NCI-H2029 treated with DMSO at 0.1 percent for 48 hours (cell line): ENCODE measurements at places on chromosomes 5 and 9.
A peak's percentile ranks its signal among the peaks of the same experiment; 100 is the strongest.

DNA sequence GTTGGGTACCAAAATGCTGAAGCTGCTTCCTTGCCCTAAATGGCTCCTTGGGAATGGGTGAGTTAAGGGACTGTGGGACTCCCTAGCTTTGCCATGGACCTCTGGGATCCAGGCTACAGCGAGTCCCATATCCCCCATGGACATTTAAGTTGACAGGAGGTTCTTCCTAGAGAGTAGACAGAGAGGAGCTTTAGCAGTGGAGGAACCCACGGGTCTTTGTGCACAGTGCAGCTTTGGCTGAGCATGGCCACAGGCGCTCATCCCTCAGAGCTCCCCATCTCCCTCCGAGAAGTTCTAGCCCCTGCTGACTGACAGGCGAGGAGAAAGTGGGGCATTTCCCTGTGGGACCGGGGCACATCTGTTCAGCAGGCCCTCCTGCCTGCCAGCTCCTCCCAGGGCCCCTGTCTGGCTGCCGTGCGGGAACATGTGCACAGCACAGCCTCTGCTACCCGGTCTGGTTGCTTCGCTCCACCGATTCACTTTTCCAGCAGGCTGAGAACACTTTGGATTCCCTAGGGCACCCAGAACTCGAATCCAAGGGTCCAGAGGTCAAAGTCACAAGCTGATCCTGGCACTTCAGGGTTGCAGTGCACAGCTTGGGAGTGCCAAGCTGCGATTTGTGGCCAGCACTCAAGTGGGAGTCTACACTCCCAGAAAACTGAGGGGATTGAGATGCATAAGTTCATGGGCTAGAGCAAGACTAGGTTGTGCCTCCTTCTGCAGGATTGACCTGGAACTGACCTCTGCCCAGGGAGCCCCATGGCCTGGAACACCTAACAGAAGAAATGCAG, 40.6 kb upstream of the DMRTA1 start:
- DNase-seq = no peak

GRCh38 chr5:36722900-36723299, 116.5 kb downstream of the SLC1A3 start:
- no peak for DNase-seq

DNA sequence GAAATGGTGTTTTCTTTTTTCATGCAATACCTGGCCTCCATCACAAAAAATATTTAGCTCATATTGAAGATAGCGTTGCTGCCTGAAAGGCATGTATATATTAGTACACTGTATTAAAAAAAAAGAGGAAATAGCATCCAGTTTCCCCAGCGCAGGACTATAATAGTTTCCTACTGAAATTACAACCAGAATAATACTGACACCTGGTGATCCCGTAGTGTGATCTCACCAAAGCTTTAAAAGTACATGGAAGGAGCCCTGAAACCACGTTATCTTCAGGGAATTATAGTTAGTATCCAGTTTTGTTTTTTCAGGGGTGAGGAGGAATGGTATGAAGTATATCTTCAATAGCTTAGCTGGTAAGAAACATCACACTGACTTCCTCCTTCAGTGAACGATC, 264.9 kb downstream of the CD180 start:
- no peak for DNase-seq

- no peak for DNase-seq
Observed at GRCh38 chr5:125834438-125835115, 588.6 kb upstream of the GRAMD2B start.

- DNase-seq = no peak
Observed at GRCh38 chr5:65625743-65626142, 916 bp downstream of the SHLD3 start.

DNA sequence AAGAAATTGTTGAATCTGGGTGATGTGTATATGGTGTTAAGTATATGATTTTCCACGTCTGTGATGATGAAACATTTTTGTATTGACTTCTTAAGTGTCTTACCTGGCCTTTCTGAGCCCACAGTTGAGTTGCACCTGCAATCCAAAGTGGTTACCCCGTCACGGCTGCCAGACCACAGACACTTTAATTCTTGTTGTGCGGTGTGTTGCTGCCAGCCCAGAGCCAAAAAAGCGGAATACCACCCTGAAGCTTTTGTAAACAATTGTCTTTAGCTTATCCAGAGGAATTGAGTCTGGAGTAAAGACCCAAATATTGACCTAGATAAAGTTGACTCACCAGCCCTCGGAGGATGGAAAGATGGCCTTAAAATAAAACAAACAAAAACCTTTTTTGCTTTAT, 35.1 kb downstream of the MTAP start:
- no peak for DNase-seq

DNA sequence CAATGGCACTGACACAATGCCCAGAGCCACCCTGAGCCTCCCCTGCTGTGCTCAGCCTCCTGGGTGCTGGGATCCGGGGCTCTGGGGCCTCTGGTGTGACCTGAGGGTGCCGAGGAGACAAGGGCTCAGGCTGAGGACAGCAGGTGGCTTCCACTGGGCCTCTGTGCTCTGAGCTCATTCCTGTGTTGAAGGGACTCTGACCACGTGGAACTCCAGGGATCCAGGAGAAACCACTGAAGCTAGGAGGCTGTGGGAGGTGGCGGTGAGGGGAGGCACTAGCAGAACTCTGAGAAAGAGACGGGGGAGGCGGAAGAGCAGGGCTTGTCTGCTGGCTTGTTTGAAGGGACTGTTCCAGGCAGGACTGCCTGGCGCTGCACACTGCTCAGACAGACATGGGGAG, 318.7 kb upstream of the IRX1 start:
- no peak for DNase-seq

GRCh38 chr5:17694914-17695313, 60.7 kb downstream of the TAF11L14 start:
- no peak for DNase-seq

DNA sequence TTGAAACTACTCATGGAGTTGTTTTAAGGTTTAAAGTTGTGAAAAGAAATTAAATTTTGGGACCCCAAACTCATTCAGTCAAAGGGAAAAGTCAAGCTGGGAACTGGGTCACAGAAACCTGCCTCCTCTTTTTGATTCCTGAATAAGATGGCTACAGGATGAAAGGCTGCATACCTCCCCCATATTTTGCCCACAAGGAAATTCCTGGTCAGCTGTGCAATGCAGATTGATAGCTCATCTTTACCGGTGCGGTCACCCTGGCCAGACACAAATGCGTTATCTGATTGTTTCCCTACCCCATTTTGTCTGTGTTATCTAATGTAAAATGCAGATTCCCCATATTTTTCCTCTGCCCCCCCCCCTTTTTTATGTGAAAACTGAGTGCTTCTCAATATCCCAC, 1.3 kb downstream of the HAVCR2 start:
- DNase-seq = no peak

DNA sequence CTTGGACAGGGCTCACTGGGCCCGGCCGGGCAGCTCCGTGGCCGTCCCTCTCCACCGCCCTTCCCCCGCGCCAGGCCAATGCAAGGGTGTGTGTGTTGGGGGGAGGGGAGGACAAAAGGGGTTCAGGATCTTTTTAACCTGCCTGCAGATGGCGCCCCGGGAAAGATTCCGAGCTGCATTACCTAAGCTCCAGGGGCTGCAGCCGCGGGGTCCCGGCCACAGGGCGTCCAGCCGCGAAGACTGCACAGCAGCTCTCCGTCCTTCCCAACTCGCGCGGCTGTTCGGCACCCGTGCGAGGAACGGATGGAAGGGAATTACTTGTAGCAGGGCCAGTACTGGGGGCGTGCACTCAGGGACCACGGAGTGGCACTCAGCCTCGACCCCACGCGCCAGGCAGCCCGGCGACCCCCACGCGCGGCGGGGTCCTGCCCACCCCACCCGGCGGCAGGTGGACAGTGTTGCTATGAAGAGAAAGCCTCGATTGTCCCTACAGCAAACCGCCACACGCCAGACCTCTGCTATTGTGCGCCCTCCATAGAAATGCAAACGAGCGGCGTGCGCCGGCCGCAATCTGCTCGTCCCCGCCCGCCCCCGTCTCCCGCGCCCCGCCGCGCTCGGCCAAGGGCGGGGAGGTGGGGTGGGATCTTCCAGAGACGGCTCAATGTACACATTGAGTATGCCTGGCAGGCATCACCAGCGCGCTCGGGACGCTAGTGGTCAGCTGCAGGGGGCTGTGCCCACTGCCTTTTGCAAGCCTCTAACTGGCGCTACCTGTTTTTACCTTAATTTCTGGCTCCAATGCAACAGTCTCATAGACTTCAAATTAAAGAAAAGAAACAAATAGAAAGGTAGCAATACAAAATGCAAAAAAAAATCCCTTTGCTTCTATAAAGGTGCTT, 796 bp upstream of the GADD45G start:
- DNase-seq = peak; percentile 88

DNA sequence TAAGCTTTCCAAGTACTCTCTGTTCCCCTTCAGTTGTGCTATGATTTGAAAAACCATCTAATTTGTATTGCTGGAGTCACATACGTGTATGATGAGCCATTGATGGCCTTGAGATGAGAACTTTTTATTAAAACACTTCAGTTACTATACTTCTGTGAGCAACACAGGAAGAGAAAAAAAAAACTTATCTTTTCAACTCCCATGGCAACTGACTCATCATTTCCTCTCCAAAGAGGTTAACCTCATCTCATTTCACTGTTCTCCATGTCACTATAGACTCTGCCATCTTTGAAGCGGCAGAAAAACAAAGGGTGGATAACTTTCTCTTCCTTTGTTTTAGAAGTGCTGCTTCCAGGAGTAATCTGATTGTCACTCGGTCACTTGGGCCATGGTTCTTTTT, 104.3 kb upstream of the PCSK1 start:
- DNase-seq = no peak

- no peak for DNase-seq
Observed at GRCh38 chr5:50575740-50576139, 90.7 kb upstream of the PARP8 start.

- no peak for DNase-seq
Observed at GRCh38 chr5:80141147-80141671, 106.1 kb downstream of the THBS4 start.

DNA sequence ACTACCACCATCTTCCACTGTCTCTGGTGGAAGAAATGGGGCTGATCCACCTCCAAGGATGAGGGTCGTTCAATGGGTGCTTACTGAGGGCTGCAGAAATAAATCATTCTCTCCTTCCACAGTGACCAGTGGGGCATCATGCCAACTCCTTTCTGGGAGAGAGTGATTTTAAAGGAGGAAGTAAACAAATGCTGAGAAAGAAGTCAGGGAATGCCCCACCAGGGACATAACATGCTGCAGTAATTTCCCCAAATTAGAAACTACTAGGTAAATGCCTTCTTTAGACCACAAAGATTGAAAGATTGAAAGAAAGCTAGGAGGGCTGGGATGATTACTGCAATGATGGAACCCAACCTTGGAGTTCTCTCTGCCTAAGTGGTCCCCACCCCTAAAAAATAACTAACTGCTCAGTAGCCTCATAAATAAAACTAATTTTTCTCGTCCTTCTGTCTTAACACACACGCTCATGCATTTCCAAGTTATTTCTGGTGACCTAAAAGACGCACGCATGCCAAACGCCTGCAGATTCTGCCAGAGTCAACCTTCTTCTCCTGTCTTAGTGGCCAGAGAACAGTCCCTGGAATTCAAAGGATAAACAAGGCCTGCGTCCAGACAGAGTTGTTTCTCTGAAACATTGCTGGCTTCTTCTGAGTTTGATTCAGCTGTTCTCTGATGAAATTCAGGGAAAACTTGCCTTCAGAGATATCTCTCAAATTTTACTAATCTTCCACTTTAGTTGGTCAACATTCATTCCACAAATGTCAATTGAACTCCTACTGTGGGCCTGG, 250.0 kb downstream of the NR3C1 start:
- DNase-seq = peak; percentile 11

DNA sequence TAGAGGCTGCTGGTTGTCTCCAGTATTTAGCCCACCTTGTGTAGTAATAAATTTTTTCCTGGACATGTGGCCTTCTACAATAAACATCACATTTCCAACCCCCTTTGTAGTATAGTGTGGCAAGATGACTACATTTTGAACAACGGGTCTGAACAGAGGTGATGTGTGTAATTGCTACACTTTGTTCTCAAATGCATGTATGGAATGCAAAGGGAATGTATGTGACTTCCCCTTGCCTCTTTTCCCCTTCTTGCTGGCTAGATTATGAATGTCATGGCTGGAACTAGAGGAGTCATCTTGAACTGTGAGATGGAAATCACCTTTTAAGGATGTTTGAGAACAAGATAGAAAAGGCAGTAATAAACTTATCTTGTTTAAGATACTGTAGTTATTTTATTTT, 54.5 kb downstream of the PRR16 start:
- DNase-seq = no peak

- DNase-seq = no peak
Observed at GRCh38 chr9:90915693-90916092, 114.1 kb downstream of the SYK start.

GRCh38 chr5:3634061-3634460, 38.4 kb downstream of the IRX1 start:
- DNase-seq = no peak

DNA sequence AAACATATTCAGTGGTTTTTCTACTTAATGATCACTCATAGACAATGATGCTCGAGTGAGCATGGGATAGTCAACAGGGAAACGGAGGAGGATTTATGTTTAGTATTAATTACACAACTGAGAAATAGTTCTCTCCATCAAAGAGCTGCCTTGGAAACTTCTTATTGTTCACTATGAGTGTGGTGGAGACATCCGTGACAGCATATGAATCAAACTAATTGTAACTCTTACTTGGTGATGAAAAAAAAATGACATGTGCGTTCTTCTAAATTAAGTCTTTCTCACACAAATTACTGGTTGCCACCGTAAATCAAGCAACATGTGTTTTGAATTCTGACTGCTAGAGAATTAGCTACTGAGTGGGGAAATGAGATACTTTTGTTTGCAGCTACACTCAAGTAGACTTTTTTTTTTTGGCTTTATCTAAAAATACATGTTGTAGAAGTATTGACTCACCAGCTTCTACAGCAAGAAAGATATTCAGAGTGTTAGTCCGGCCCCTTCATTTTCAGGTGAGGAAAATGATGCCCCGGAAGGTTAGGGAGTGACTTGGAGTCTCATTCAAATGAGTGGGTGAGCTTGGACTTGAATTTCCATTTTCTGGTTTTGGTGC, 179.4 kb downstream of the CFAP90 start:
- no peak for DNase-seq

- DNase-seq = peak; percentile 15
Observed at GRCh38 chr5:153372425-153373129, 117.9 kb upstream of the GRIA1 start.

GRCh38 chr5:135625961-135626360, 47.2 kb upstream of the CXCL14 start:
- DNase-seq = no peak

- no peak for DNase-seq
Observed at GRCh38 chr5:35902046-35902672, 36.3 kb downstream of the CAPSL start.

DNA sequence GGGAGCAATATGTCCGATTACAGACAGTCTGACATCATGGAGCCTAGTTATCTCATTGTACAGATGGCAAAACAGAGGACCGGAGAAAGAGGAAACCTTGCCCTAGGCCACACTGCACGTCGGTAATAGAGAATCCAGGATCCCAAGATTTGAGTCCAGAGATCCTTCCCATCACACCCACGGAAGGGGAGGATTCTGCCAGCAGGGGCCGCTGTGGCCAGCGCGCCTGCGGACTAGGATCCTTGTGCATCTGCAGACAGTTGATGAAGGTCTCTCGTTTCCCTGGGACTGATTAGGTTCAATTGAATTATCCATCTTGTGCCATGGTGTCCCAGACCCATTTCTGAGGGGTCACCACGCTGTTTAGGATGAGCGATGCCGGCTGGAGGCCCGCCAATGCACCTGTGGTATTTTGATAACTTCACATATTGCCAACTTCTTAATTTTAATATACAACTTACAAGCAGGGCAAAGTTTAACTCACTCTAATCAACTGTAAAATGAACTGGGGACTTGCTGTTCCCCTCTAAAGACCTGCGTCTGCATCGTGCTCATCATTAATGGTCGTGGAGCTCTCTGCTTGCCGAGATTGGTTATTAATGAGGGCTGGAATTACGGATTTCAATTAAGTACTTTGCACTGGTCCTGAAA, 592.7 kb upstream of the BRINP1 start:
- no peak for DNase-seq
